ENCODE measurements at places on chromosomes 5 and 9.

DNA sequence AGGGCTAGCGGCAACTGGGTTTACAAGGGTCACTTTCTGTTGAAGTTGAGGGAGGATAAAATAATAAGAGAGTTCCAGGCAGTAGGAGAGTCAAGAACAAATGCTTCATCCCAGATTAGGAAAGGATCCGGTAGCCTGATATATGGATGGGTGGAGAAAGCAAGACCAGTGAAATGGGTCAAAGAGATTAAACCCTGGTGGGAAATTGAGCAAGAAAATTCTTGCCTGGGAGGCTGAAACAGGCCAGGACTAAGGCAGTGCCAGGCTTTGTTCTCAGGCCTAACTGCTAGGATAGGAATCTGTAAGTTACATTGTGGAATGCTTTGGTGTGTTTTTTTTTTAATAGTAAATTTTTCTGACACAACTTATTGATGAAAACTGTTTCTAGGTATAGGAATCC is 257.4 kb upstream of the RFX3 start:
- DNase-seq, result no peak

DNA sequence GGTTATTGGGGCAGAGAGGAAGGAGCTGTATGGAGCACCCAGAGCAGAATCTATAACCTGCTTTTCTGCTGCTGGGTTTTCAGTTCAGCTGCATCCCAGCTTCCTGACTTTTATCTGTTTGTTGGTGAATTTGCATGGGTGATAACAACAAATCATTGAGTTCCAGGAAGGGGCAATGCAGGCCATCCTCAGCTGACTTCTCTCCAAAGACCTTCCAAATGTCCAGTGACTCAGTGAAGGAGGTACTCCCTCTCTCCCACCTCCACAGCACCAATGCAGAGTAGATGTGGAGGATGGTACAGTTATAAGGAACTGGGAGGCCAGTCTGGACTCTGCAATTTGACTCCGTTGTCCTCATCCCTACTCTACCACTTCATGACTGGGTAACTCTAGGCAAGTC is 1.6 kb upstream of the TXN start:
- DNase-seq, result no peak

- no peak for DNase-seq
These were observed 80.9 kb downstream of the GALNT10 start for GRCh38 chr5:154271466-154271865.

GRCh38 chr9:89243296-89244061 is 64.9 kb upstream of the SHC3 start:
- DNase-seq, result no peak

DNA sequence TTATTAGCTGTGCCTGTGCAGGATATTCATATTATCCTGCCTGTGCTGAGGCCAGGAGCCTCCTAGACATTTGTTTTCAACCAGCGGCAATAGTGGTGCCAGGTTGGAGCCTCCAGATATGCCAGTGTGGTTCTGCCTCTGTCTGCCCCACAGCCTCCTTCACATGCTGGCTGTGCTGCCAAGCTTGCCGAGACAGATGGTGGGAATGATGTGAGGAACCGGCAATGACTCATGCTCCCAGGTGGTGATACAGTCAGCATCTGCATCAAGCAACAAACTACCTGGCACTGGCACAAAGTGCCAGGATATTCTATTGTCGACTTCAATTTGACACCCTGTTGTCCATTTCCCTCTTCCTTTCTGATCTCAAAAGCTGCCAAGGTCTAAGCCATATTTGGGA is 285.7 kb downstream of the CHSY3 start:
- DNase-seq, result no peak

- no peak for DNase-seq
These were observed 1246.0 kb upstream of the DMAC1 start for GRCh38 chr9:9045572-9045971.

DNA sequence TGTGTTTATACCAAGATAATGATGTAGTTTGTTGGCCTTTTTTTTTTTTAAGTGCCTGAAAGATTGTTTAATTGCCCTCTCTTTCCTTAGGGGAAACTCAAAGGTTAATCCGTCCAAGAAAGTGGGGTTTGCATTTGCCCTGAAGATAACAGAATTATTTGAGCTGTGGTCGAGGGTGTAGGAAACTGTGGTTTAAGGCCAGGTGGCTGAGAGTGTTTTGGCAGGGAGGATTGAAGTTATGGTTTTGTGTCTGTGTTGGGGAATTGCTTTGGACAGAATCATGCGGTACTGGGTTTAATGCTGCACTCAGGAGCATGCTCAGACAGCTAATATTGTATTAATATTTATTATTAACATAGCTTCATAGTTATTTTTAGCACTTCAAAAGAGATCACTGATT is 509.8 kb downstream of the EBF1 start:
- no peak for DNase-seq

DNA sequence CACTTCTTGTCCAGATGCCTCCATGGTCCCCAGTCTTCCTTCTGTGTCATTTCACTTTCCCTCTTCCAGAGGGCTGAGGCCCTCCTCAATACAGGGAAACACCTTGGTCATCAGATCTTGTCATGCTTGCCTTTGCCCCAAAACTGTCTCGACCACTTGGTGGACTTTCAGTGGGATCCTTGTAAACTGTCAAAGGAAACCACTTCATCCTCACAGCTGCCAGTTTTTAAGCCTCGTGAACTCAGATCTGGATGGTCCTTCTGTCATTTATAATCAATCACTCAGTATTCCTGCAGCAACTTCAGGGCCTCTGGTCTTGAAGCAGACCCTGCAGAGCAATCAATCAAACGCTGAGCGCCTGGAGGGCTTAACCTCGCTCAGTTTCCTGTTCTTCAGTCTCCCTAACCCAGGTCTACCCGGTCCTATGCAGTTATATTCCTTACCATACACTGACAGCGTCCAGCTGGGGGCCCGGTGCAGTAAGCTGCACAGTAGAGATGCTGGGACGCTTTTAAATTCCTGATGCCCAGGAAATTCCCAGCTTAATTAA is 74.6 kb downstream of the GOLPH3 start:
- DNase-seq, result no peak

DNA sequence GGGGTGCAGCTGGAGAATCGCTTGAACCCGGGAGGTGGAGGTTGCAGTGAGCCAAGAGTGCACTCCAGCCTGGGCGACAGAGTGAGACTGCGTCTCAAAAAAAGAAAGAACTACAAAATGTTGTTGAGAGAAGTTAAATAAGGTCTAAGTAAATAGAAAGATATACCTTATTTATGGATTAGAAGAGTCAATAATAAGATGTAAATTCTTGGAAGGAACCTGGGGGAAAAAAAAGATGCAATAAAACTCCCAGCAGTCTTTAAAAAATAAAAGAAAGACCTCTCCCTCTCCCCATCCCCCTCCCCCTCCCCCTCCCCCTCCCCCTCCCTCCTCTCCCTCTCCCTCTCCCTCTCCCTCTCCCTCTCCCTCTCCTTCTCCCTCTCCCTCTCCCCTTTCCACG is 15.5 kb upstream of the FAF2 start:
- no peak for DNase-seq

DNA sequence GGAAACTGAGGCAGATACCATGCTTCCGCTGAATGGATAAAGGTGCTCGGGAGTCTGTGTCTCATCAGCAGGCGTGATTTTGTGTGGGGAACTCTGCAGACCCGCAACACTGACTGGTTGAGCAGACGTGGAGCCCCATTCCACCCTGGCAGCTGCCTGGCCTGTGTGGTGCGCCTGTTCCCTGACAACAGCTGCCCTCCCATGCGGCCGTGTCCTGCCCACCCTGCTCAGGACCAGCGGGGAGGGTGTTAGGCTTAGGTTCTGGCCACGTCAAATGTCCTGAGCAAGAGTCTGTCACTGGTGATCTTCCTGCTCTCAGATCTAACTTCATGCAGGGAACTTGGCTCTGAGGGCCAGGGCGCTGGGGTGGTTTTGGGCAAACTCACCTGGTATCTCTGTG is 417.7 kb upstream of the IRX4 start:
- DNase-seq, result no peak

GRCh38 chr5:93191035-93191817 is 389.8 kb downstream of the NR2F1-AS1 start:
- DNase-seq, result no peak

DNA sequence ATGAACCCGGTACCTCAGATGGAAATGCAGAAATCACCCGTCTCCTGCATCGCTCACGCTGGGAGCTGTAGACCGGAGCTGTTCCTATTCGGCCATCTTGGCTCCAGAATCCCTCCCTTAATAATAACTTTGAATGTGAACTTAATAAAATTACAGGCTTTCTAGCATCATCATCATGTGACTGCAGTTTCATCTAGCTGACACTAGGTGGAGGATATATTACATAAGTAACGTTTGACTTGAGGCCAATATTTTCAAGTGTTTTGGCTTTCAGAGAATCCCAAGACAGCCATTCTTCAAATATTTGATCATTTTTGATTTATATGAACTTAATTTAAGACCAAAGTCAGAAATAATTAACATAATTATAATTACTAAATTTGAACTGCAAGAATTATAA is 474.9 kb upstream of the CDH10 start:
- no peak for DNase-seq

DNA sequence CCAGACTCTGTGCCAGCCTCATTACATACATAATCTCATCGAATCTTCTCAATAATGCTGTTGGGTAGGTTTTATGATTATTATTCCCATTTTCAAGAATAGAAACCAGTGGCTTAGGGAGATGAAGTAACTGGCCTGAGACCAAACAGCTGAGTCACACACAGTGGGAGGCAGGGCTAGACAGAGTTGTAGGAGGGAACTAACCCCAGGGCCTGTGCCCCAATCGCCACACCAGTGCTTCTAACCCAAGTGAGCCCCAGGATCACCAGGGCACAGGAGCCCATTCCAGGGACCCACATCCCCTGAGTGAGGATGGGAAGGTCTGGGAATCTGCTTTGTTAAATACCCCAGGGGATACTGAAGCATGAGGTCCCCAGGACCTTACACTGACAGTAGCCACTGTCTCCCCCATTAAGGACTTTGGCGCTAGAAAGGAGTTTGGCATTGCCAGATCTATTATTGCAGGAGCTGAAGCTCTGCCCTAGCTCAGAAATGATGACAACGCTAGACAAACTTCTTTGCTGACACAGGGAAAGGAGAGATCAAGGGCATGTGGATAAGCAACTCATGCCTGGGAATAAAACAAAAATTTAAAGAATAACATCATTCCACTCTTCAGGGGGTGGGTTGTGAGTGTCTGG is 63.8 kb upstream of the PPARGC1B start:
- no peak for DNase-seq

DNA sequence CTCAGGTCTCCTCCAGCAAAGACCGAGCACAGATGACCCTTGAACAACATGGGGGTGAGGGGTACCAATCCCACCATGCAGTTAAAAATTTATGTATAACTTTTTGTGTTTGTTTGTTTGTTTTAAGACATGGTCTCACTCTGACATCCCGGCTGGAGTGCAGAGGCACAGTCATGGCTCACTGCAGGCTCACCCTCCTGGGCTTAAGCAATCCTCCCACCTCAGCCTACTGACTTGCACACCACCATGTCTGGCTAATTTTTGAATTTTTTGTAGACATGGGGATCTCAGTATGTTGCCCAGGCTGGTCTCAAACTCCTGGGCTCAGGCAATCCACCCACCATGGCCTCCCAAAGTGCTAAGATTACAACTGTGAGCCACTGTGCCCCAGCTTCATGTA is 231.0 kb upstream of the PIK3R1 start:
- DNase-seq, result no peak

GRCh38 chr9:83032065-83032625 is 30.8 kb downstream of the RASEF start:
- no peak for DNase-seq

GRCh38 chr9:76654575-76654974 is 109.7 kb upstream of the PCA3 start:
- no peak for DNase-seq

- DNase-seq, result no peak
These were observed 86.0 kb downstream of the PRRT1B start for GRCh38 chr9:131631306-131631705.

DNA sequence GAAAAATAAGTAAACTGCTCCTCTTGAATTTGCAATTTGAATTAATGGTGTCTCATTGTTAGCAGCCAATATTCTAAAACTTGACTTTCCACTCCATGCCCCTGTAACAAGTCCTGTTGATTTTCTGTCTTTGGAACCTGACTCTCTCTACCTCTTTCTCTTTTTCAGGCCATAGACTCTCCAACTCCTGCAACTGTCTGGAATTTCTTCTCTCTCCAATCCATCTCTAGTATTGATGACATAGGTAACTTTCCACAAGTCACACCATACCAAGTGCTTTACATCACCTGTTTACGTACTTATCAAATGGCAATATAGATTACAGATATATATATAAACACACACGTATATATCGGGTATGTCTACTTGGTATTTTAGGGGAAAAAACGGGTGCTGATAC is 923 bp downstream of the C5orf34 start:
- DNase-seq, result no peak

DNA sequence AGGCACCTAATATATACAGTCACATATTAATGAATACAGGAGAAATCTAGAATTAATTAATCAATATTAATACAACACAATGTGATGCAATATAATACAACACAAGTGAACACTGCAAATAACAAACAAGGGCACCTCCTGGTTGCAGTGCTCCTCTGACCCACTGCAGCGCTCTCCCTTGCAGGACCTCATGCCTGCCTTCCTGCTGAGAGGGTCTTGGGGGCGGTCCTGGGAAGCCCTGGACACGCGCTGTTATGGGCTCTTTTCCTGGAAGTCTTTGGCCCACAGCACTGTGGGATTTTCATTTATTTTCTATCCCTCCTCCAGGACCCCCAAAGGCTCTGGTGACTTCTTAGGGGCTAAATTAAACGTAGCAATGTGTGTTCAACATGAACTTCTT is 485.8 kb downstream of the IRX1 start:
- no peak for DNase-seq

DNA sequence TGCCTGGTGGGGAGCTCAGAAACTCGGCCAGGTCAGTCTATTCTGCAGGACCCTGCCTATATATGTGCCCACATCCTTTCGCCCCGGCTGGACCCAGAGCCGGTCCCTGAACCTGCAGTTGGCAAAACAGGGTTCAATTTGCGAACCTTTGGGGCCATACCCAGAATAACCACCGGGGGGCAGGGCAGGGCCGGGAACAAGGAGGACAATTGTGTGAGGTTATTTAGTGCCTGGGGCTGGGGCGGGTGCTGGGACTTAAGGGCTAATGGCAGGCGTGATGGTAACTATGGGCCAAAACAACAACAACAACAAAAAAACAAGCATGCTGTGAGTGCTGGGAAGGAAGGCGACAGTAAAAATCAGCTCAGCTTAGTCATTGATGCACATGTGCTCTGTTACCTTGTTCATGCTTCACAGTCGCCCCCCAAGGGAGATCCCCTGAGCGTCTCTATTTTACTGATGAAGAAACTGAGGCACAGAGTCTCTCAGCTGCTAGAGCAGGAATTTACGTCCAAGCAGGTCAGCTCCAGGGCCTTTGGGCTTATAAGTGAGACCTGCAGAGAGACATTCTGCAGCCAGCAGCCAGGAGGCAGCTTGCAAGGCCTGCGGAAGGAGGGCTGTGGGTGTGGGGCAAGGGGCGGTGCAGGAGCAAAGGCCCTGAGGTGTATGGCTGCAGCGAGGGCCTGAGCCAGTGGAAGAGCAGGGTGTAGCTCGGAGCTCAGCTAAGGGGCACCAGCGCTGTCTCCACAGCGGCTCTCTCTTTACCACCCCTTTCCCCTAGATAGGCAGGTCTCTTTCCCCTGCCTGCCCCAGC is 106.0 kb downstream of the PHF2 start:
- DNase-seq, result peak; percentile 49
